Glutamatergic neuron (in vitro differentiated cells): ENCODE measurements at places on chromosomes 1 and 21. TPM values are rescaled to one million over a fixed set of nuclear protein-coding genes. Genes with fewer than 3 reads are reported as not detected.
A peak's percentile ranks its signal among the peaks of the same experiment; 100 is the strongest.

Gene CLCC1
- total RNA-seq, result 26.4 TPM

- H3K36me3 ChIP-seq, result no peaks in the 10 kb centered on the region
- no peak overlapping the region for H3K27ac ChIP-seq
- no peak for DNase-seq
- no peak overlapping the region for H3K4me3 ChIP-seq
Observed at GRCh38 chr1:58683519-58683918, 16.3 kb downstream of the MYSM1 start.

GRCh38 chr1:200184196-200184595 lies 156.7 kb downstream of the NR5A2 start:
- DNase-seq, result no peak
- no peak overlapping the region for H3K27ac ChIP-seq
- peaks cover 1% of the 10 kb centered on the region for H3K4me1 ChIP-seq
- peaks cover 2% of the 10 kb centered on the region for H3K27me3 ChIP-seq
- H3K4me3 ChIP-seq, result no peak overlapping the region

Gene RPTN
- not detected for total RNA-seq

Gene SAMD11
- total RNA-seq, result 46.2 TPM

DNA sequence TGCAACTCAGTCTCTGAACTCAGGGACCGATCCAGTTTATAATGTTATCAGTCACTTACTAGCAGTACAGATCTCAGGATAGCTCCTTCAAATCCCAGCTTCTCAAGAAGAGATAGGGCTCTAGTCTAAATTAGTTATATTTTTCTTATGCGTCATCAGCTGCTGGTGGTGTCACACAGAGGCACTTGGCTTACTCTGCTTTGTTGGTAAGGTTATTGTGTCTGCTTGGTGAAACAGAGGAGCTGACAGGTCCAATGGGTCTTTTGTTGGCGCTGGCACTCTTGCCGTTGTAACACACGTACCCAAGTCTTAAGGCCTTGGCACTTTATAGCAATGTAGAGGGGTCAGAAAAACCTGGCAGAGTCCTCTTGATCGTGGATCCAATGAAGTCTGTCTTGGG lies 12.2 kb downstream of the TOR1AIP2 start:
- H3K36me3 ChIP-seq, result no peaks in the 10 kb centered on the region
- DNase-seq, result no peak
- no peak overlapping the region for H3K4me3 ChIP-seq
- no peaks in the 10 kb centered on the region for H3K27me3 ChIP-seq
- no peak overlapping the region for H3K27ac ChIP-seq

Gene IL22RA1
- total RNA-seq, result not detected

Gene APOBEC4
- total RNA-seq, result not detected

GRCh38 chr1:64675718-64676345 lies 69.0 kb upstream of the RAVER2 start:
- no peak overlapping the region for H3K27ac ChIP-seq
- DNase-seq, result no peak
- H3K4me1 ChIP-seq, result peaks cover 2% of the 10 kb centered on the region
- no peaks in the 10 kb centered on the region for H3K27me3 ChIP-seq
- H3K36me3 ChIP-seq, result no peaks in the 10 kb centered on the region
- H3K4me3 ChIP-seq, result no peak overlapping the region

- no peak for DNase-seq
- no peak overlapping the region for H3K4me3 ChIP-seq
- H3K27me3 ChIP-seq, result peaks cover 3% of the 10 kb centered on the region
- H3K27ac ChIP-seq, result no peak overlapping the region
Observed at GRCh38 chr1:67540733-67541125, 110.5 kb upstream of the SERBP1 start.

DNA sequence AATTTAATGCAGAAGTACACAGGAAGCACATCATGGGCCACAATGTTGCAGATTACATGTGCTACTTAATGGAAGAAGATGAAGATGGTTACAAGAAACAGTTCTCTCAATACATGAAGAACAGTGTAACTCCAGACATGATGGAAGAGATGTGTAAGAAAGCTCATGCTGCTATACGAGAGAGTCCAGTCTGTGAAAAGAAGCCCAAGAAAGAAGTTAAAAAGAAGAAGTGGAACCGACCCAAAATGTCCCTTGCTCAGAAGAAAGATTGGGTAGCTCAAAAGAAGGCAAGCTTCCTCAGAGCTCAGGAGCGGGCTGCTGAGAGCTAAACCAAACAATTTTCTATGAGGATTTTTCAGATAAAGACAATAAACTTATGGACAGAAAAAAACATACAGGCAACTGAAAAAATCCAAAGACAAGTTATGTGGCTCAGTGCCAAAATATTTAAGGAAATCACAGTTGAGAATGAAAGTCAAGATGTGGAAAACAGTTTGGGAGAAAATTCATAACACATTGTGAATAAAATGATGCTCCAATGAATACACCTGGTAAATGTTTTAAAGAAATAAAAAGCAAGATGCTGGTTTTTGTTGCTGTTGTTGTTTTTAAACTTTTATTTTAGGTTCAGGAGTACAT lies 2.8 kb upstream of the ZNF644 start:
- H3K27ac ChIP-seq, result no peak overlapping the region
- H3K36me3 ChIP-seq, result no peaks in the 10 kb centered on the region
- peaks cover 6% of the 10 kb centered on the region for H3K27me3 ChIP-seq
- H3K4me3 ChIP-seq, result no peak overlapping the region
- H3K4me1 ChIP-seq, result peaks cover 10% of the 10 kb centered on the region

DNA sequence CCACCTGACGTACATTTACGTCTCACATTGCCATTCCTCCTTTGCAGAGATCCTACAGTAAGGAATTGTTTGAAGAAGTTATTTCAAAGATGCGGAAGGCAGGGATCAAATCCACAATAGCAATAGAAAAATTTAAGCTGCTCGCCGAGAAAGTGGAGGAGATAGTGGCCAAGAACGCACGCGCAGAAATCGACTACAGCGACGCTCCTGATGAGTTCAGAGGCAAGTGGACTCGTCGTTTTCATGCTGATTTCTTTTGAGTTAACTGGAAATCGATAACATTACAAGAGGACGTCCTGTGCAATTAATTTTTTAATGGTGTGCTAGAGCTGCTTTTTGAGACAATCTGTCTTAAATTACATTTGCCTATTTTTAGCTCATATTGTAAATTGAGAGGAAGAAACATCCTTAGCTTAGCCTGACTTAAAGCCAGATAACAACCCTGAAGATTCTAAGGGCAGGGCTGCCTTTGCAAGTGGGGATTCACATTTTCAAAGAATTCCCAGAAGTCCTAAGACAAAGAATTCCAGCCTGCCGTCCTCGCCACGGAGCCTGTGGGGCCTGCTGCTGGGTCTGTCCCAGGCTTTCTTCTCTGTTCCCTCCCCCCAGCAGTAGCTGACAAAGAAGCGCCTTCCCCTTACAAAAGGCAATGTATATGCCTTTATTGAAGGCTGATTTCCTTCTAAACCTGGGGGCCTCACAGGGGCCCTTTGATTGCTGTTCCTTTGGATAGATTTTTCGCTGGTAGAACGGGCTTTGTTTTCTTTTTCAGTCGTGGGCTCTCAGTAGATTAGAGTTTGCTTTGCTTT lies 31.6 kb upstream of the KIF1B start:
- DNase-seq, result peak; percentile 67
- peak overlapping the region; percentile 65 for H3K4me3 ChIP-seq
- peak overlapping the region; percentile 99 for H3K27ac ChIP-seq
- peaks cover 23% of the 10 kb centered on the region for H3K4me1 ChIP-seq

DNA sequence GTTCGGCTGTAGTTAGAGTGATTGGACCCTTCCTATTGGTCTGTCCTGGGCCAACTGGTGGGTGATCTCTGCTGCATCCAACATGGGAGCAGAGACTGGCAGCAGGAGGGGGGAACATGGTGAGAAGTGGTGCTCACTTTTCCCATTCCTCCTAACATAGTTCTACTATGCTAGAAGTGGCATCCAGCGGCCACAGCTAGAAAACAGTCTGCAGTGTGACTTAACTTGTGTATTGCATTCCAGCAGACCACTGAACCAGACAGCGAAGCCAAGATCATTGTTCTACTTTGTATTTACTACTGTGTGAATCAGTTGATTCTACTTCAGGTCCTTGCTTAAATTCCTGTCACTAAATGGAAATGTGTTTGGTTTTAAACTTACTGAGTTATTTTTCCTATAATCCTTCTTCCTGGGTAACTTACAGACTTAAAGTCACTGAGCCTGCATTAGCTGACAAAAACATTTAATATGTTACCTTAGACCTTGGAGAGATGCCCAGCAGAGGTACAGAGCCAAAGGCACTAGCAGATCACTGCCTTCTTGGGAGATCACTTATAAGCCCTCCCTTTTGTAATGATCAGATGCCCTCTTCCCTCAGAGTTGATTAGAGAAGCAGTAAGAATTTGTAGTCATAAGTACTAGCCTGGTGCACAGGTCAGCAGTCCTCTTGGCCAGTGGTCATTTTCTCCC lies 8.2 kb downstream of the FABP3 start:
- H3K27me3 ChIP-seq, result no peaks in the 10 kb centered on the region
- no peak overlapping the region for H3K4me3 ChIP-seq
- peaks cover 8% of the 10 kb centered on the region for H3K4me1 ChIP-seq
- DNase-seq, result no peak
- H3K27ac ChIP-seq, result no peak overlapping the region

Gene COQ8A
- 41.9 TPM for total RNA-seq

- H3K27me3 ChIP-seq, result no peaks in the 10 kb centered on the region
- H3K4me1 ChIP-seq, result no peaks in the 10 kb centered on the region
- no peak overlapping the region for H3K4me3 ChIP-seq
- H3K27ac ChIP-seq, result no peak overlapping the region
Observed at GRCh38 chr1:84254703-84255238, 46.7 kb upstream of the SAMD13 start.

DNA sequence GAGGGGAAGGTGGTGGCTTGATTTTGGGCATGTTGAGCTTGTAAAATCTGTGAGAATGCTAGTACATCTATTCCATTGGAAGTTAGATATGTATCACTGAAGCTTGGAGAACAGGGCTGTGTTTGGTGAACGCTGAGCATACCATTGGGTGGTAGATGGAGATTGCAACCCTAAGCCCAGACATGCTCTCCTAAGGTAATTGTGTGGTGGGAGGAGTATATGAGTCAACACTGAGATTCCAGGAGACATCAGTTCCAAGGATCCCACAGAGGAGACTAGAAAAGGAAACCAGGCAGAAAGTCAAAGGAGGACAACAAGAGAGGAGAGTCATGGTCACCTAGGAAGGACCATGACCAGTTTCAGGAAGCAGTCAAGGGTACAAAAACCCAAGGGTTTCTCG lies 60.4 kb downstream of the KIF21B start:
- H3K36me3 ChIP-seq, result peaks cover 5% of the 10 kb centered on the region
- no peak for DNase-seq
- H3K4me3 ChIP-seq, result no peak overlapping the region
- no peak overlapping the region for H3K27ac ChIP-seq
- peaks cover 3% of the 10 kb centered on the region for H3K27me3 ChIP-seq
- H3K4me1 ChIP-seq, result peaks cover 7% of the 10 kb centered on the region

DNA sequence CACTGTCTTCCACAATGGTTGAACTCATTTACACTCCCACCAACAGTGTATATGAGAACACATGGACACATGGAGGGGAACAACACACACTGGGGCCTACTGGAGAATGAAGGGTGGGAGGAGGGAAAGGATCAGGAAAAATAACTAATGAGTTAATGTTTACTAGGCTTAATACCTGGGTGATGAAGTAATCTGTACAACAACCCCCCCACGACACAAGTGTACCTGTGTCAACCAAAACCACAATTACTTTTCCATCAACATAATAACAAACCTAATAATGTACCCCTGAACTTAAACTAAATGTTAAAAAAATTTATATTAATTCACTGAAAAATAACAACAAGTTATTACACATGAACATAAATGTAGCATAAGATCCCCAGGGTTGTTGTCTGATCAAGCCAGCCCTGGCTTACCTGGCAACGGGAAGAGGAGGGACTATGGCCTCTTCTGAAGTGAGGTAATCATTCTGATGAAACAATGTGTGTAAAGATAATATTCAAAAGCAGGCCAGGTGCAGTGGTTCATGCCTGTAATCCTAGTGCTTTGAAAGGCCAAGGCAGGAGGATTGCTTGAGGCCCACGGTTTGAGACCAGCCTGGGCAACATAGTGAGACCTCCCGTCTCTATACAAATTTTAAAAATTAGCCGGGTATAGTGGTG lies 40.8 kb upstream of the HEATR1 start:
- no peak overlapping the region for H3K27ac ChIP-seq
- DNase-seq, result no peak
- H3K4me3 ChIP-seq, result no peak overlapping the region
- H3K27me3 ChIP-seq, result peaks cover 1% of the 10 kb centered on the region
- H3K4me1 ChIP-seq, result no peaks in the 10 kb centered on the region

DNA sequence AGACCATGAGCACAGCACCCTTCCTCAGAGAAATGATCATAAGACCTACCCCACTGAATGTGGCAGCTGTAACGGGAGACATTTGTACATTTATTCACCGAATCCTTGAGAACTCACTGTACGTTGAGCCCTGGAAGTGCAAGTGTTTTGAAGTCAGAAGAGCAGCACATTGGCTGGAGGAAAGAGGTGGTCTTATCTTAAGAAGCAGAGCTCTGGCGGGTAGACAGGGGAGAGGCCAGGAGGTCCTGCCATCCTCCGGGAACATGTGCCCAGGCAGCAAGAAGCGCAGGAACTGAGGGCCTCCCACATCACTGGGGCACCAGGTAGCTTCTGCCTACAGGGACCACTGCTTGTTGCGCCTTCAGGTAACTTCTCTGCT lies 169.2 kb upstream of the IRF2BP2 start:
- H3K36me3 ChIP-seq, result no peaks in the 10 kb centered on the region
- H3K27ac ChIP-seq, result no peak overlapping the region
- no peak for DNase-seq
- no peaks in the 10 kb centered on the region for H3K4me1 ChIP-seq
- H3K27me3 ChIP-seq, result no peaks in the 10 kb centered on the region

- peaks cover 5% of the 10 kb centered on the region for H3K27me3 ChIP-seq
- peaks cover 11% of the 10 kb centered on the region for H3K4me1 ChIP-seq
- H3K4me3 ChIP-seq, result no peak overlapping the region
- DNase-seq, result no peak
- no peak overlapping the region for H3K27ac ChIP-seq
- H3K36me3 ChIP-seq, result no peaks in the 10 kb centered on the region
Observed at GRCh38 chr1:160264795-160265307, 2.5 kb upstream of the DCAF8 start.

Gene GPR37L1
- total RNA-seq, result not detected

GRCh38 chr1:111959436-111959835 lies 30.0 kb downstream of the KCND3 start:
- no peaks in the 10 kb centered on the region for H3K36me3 ChIP-seq
- peaks cover 26% of the 10 kb centered on the region for H3K4me1 ChIP-seq
- H3K27ac ChIP-seq, result no peak overlapping the region
- H3K4me3 ChIP-seq, result no peak overlapping the region

DNA sequence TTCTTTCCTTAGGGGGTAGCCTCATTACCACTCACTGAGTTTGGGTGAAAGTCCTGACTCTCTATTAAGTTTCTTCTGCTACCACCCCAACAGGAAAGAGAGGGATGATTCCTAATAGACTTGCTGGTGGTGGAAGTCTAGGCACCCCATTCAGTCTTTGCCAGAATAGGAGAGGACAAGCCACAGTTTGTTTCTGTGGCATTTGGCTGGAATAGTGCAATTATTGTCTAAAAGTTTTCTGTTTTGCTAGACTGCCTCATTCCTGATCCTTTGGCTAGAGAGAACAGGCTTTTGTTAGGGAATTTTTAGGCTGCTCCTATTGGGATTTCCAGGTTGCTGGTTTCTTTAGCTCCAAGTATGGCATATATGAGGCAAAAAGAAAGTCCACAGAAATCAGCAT lies 9.9 kb upstream of the HJV start:
- H3K27me3 ChIP-seq, result peaks cover 11% of the 10 kb centered on the region
- no peak overlapping the region for H3K4me3 ChIP-seq
- H3K4me1 ChIP-seq, result peaks cover 5% of the 10 kb centered on the region
- no peaks in the 10 kb centered on the region for H3K36me3 ChIP-seq
- H3K27ac ChIP-seq, result no peak overlapping the region
- no peak for DNase-seq

GRCh38 chr1:46529031-46529630 lies 22.3 kb downstream of the KNCN start:
- peaks cover 2% of the 10 kb centered on the region for H3K4me1 ChIP-seq
- no peak overlapping the region for H3K27ac ChIP-seq
- no peak overlapping the region for H3K4me3 ChIP-seq
- DNase-seq, result no peak
- H3K27me3 ChIP-seq, result peaks cover 29% of the 10 kb centered on the region
